Activated CD4-positive, alpha-beta T cell treated with anti-CD3 and anti-CD28 coated beads, Interleukin-2, Interleukin-4, amounts not matched to agents 100 ng/mL and 50 ng/mL, durations not matched to agents 16 hours and 8 hours (primary cell): ENCODE measurements at places on chromosomes 7 and 10.
A peak's percentile ranks its signal among the peaks of the same experiment; 100 is the strongest.

DNA sequence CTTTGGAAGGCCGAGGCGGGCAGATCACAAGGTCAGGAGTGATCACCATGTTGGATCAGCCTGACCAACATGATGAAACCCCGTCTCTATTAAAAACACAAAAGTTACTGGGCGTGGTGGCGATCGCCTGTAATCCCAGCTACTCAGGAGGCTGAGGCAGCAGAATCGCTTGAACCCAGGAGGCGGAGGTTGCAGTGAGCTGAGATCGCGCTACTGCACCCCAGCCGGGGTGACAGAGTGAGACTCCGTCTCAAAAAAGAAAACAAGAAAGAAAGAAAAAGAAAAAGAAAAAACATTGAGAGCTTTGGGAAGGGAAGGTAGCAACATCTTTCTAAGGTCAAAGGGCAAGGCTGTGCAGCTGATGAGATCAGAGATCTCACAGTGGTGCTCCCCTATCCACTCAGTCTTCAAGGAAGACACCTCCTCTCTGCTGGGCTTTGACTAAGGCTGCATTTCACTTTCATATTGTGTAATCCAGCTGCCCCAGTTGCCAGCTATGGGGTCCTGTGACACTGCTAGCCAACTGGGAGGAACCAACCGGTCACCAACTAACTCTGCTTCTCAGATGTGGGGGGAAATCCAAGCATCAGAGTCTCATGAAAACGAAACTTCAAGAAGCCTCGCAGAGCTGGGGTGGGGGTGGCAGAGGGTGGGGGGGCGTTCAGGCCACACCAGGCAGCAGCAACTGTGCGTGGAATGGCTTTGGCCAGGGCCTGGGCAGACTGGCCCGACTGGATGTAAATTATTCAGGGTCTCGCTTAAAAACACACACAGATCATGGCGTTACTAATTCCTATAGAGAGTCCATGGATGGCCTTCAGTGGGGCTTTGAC lies 1.5 kb downstream of the IL15RA start:
- DNase-seq, result peak; percentile 93

GRCh38 chr7:105647591-105647990 lies 66.3 kb upstream of the EFCAB10 start:
- DNase-seq, result no peak

- DNase-seq, result no peak
Observed at GRCh38 chr7:88071994-88072714, 138.1 kb downstream of the ADAM22 start.

GRCh38 chr7:34061149-34061548 lies 155.8 kb downstream of the BMPER start:
- DNase-seq, result no peak

DNA sequence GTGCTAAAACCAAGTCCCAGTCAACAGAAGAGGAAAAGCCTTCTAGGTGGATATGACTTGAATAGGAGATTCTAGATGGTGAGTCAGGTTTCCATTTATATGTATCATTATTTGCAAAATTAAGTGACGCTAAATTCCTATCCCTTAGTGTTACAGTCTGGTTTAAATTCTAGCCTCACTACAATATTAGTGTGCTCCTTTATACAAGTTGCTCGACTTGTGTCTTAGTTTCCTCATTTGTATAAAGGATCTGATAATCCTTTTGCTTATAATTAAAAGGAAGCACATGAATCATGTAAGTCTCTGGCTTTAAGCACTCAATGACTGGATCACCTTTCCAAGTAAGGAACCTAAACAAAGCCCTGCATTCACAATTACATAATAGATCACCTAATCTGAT lies 105.7 kb downstream of the SVOPL start:
- DNase-seq, result no peak

- no peak for DNase-seq
Observed at GRCh38 chr10:129852829-129853561, 111.1 kb downstream of the EBF3 start.

GRCh38 chr7:110835218-110835617 lies 255.7 kb upstream of the LRRN3 start:
- no peak for DNase-seq

GRCh38 chr10:120931423-120931822 lies 80.3 kb downstream of the WDR11 start:
- DNase-seq, result no peak

- no peak for DNase-seq
Observed at GRCh38 chr7:122217125-122217524, 73.1 kb upstream of the AASS start.

DNA sequence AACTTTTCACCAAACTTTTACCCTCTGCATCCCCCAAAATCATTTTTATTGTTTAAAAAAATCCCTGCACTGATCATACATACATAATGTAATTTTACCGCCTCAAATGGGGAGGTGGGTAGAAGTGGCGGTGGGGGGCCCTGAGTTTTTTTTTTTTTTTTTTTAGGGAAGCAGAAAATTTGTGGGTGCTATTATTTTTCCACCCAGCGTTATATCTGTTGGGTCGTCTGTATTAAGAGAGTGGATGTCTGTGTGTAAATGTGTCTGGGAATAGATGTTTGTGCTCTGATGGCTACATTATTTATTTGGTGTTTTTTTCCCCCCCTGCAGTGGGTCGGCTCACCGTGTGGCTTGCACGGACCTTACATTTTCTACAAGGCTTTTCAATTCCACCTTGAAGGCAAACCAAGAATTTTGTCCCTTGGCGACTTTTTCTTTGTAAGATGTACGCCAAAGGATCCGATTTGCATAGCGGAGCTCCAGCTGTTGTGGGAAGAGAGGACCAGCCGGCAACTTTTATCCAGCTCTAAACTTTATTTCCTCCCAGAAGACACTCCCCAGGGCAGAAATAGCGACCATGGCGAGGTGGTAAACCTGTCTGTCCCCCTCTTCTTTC lies 438 bp downstream of the ARID5B start:
- no peak for DNase-seq

GRCh38 chr7:22885797-22886261 lies 63.2 kb upstream of the TOMM7 start:
- peak; percentile 89 for DNase-seq

- no peak for DNase-seq
Observed at GRCh38 chr7:145732521-145732920, 384.1 kb upstream of the CNTNAP2 start.

GRCh38 chr10:119917777-119918176 lies 25.2 kb downstream of the SEC23IP start:
- no peak for DNase-seq

- no peak for DNase-seq
Observed at GRCh38 chr10:128563387-128563786, 437.2 kb upstream of the MKI67 start.

- DNase-seq, result no peak
Observed at GRCh38 chr7:148223160-148223559, 367.4 kb upstream of the C7orf33 start.

DNA sequence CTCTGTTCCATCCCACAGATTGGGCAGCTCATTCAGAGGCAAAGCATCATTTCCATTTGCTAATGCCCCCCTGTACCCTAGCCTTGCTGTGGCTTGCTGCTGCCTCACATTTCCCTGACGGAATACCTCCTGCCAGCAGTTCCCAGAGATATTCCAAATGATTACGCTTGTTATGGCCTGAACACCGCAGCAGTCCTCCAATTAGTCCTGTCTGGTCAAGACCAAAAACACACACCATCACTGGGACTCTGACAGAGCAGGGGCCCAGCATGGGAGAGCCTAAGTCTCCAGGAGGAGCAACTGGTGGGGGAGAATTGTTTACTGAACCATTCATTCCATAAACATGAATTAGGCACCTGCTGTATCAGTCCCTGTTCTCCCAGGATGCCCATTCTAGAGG lies 6.1 kb downstream of the OGDHL start:
- DNase-seq, result no peak

DNA sequence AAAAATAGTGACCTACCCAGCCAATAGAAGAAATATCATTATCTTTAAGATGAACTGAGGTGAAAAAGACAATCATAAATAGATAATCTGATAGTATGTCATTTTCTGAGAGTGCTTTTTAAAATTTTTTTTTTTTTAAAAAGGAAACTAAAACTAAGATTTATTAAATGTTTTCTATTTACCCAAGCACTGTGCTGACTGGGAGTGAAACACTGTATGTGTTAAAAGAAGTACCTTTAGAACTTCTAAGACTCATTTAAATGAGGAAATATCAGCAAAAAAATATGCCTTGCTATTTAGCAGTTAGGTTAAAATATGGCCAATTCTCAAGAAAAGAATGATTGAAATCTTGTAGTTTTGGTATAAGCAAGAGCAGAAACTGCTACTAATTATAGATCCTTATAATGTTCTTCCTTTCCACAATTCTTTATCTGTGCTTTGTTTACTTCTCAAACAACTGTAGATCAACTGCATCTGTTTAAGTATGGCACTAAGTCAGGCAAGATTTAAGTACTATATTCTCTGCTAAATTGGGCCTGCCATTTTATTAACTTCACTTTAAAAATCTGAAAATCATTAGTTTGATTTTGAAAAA lies 39.5 kb upstream of the WNT2 start:
- DNase-seq, result no peak

DNA sequence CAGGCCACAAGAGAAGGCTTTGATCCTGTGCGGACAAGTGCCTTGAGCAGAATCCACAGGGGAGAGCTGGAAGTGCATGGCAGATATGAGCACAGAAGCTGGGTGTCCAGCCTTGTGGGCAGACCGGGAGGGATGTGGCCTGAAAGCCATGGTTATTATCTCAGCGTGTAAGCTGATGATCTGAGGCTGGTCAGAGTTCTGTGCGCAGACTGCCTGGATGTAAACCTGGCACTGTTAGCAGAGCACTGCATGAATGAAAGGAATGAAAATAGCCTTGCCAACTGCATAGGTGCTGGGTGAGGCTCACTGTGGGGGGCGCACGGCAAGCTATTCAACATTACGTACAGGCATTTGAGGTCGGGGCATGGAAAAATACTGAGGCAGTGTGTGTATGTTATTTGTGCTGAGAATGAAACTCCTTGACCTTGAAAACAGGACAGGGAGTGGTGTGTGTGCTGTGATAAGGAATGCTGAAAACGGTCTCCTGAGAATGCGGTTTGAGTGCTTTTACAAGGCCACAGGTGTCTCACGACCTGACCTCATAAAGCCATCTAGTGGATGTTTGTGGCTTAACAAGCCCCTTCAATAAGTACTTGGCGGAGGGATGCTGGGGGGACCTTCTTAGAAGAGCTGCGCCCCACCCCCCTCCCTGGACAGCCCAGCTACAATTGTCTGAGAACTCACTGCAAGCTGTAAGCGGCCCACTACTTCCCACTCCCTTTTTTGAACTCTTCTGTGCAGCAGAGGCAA lies 18.7 kb downstream of the AKR1C1 start:
- DNase-seq, result peak; percentile 2

DNA sequence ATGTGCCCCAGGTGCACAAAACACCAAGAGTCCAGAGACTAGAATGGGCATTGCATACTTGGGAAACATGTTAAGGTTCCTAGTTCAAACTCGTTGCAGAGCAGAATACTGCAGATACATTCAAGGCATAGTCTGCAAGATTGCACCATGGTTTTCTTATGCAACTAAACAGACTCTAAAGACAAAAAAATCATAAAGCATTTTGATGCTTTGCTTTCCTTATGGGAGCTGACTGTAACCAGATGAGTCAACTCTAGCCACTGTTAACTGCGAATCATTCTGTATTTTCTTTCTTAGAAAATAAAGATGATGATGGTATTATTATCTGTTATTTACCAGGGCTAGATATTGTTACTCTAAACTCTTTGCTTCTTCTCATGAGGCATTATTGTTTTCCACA lies 19.7 kb downstream of the TRUB1 start:
- DNase-seq, result peak; percentile 13

GRCh38 chr10:131725581-131726069 lies 175.2 kb upstream of the PPP2R2D start:
- DNase-seq, result no peak

GRCh38 chr10:118844731-118845521 lies 90.2 kb upstream of the CACUL1 start:
- DNase-seq, result no peak

- DNase-seq, result no peak
Observed at GRCh38 chr7:156611014-156612010, 29.3 kb upstream of the RNF32 start.

GRCh38 chr10:79285315-79286197 lies 61.7 kb upstream of the PPIF start:
- DNase-seq, result peak; percentile 88

DNA sequence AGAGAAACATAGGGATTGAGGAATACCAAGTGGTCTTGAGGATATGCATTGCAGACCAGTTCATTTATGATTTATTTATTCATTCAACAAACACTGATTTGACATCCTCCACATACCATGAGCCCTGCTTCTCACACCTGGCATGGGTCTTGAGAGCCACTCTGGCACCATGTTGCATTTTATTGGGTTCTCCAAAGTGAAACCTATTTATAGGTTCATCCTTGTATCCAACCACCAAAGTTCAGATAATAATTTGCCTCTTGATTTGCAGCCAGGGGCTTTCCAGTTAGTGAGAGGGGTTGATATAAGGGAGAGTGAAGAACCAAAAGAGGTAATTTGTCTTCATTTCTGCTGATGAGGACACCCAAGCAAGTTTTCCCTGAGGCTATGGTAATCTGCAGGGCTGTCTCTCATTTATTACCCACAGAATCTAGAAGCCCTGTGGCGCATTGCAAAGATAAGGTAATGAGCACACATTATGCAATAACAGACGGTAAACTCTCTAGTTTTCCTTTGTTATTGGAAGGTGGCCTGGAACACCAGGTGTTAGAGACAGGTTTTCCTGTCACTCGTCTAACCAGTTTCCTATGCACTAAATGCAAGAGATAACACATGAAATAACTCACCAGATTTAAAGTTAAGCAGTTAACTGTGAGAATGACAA lies 28.8 kb upstream of the ICA1 start:
- DNase-seq, result no peak

GRCh38 chr10:114811862-114812261 lies 9.7 kb upstream of the FHIP2A start:
- no peak for DNase-seq
